CD4-positive, alpha-beta T cell treated with Interleukin-17A for 4 hours (primary cell): ENCODE measurements at places on chromosomes 5 and 9.

- no peak for DNase-seq
Measured at GRCh38 chr5:107615299-107615817, 55.4 kb downstream of the EFNA5 start.

DNA sequence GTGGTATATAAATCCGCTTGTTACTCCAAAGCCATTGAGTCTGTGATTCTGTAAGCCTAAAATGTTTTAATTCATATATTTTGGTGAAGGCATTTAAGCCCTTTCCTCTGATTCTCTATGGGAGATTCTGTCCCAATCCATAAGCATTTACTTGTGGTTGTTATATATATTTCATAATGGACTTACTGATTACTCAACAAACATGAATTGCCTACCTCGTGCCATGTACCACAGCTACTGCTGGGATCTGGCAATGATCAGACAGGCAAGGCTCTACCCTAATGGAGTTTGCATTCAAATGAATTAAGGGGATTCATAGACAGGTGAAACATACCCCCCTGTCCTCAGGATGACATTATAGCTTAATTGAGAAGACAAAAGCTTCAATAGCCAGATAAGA, 54.5 kb downstream of the C9orf152 start:
- DNase-seq, result no peak

- DNase-seq, result no peak
Measured at GRCh38 chr9:24899463-24899862, 353.8 kb upstream of the IZUMO3 start.

DNA sequence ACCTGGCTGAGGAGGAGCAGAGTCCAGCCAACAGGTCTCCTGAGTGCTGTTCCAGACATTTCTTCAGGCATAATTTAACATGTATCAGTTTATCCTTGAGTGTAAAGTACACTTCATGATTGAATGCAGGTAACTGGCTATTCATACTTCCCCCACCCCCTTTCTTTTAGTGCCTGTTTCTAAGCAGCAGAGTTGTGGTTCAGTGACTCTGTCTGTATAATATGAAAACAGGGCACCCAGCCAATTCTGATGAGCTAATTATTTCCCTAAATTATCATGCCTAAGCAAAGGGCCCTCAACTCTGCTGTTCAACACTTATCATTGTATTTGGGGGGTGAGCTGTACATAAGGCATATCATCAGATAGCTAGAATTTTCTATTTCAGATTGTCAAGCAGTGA, 51.9 kb upstream of the ZSWIM6 start:
- peak; percentile 26 for DNase-seq

DNA sequence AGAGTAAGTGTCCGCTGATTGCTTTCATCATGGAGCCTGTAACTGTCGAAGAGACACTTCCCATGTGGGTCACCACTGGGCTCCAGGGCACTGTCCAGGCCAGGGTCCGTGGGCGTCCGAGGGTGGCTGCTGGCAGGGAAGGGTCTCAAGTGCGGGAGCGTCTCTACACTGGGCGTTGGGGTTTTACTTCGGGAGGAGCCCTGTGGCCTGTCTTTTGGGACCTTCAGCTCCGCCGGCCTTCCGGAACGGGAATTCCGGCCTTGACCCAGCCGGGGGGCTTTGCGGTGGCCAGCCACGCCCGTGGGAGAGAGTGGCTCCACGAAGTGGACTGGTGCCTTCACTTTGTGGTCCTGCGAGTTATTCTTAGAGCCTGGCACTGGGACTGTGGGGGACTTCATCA, 86.2 kb downstream of the CAMSAP1 start:
- DNase-seq, result no peak

DNA sequence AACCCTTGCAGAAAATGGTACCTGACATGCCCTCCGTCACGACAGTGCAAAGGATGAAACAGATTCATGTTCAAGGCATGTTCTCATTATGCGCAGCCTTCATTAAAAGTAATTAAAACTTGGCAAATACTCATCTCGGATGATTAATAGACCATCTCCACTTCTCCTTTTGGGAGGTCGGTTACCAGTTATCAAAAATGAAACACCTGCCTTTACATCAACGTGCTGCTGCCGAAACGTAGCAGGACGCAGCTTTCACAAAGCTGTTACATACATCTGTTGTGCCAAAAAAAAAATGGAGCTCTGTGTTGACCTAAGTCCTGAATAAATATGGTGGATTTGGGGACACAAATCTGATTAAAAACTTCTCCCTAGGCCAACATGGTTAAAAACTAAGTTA, 75.7 kb downstream of the PTCH1 start:
- no peak for DNase-seq

- DNase-seq, result no peak
Measured at GRCh38 chr5:1032551-1033027, 24.0 kb downstream of the NKD2 start.

- DNase-seq, result no peak
Measured at GRCh38 chr9:21316860-21317259, 11.7 kb upstream of the IFNA5 start.

DNA sequence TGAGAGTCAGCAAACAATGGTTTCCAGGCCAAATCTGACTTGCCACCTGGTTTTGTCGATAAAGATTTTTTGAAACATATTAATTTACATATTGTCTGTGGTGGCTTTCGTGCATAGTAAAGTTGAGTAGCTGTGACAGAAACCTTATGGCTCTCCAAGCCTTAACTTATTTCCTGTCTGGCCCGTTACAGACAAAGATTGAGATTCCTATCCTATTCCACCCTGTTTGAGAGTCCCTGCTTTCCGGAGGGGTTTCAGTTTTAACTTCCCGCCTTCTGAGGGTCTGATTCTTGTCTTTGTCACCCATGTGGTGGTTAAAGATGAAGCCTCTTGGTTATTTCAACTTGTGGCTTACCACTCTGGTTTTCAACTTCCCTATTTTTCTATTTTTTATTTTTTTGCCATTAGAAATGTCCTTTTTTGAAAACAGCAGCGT, 11.4 kb downstream of the OTULIN start:
- DNase-seq, result no peak

DNA sequence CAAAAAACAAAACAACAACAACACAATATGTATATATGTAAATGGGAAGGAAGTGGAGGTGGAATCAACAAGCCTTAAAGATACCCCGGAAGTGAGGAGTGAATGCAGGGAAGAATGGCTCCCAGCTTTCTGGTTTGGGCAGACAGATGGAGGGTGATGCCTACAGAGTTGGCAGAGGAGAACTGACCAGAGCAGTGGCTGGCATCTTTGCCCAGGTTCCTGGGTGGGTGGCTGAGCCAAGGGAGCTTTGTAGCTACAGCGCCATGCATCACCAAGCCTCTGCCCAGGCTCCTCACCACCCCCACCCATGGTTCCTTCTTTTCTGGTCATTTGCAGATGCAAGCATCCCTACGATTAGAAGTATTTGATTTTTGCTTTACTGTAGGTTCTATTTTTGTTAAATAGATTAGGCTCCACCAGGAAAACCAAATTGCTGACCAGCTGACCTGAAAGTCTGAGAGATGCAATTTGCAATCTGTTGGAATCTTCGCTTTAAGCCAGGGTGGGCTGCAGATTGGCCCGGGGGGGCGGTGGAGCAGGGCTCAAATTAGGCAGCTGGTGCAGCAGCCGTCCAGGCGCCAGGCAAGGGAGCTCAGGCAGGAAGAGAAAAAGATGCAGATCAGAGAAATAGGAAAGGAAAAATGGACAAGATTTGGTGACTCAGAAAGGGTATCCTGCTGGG, 163.3 kb upstream of the TBC1D2 start:
- DNase-seq, result no peak

DNA sequence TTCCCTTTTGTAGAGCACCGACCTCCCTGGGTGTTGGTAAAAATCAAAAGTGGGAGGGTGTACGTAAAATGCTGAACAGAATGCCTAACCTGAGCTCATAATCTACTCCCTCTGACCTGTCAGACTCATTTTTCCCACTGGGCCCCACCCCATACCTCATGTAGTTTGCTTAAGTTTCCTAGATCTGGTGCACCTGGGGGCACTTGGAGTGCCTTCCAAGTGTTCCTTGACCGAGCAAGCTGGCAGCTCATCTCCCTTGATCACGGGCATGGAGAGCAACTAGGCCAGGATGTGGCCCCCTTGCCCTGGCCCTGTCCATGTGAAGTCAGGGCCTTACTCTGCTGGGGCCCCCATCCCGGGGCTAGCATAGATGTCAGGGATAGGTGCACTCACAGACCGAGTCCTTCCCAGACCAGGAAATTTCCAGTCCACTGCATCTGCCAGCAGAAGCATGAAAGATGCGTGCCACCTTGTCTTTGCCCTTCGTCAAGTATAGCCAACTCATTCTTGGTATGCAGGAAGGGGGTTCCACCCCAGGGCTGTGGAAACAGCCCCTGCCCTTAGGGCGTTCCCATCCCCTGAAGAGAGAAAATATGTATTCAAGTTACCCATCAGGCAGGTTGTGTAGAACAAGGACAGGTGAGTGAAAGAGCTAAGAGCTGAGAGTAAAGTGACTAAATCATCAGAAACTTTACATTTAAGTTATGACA, 41.9 kb downstream of the SLC22A5 start:
- DNase-seq, result peak; percentile 57

DNA sequence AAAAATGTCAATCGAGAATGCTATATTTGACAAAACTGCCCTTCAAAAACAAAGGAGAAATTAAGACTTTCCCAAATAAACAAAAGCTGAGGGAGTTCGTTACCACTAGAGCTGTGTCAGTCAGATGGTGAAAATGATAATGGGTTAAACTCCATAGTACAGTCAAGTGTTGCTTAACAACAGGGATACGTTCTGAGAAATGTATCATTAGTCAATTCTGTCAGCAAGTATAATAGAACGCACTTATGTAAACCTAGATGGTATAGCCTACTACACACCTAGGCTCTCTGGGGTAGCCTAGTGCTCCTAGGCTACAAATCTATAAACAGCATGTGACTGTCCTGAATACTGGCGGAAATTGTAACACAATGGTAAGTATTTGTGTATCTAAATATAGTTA, 138.7 kb downstream of the DRD1 start:
- DNase-seq, result no peak

GRCh38 chr5:33867241-33867640, 24.5 kb downstream of the ADAMTS12 start:
- DNase-seq, result no peak

- no peak for DNase-seq
Measured at GRCh38 chr5:168304349-168304748, 12.9 kb downstream of the WWC1 start.

DNA sequence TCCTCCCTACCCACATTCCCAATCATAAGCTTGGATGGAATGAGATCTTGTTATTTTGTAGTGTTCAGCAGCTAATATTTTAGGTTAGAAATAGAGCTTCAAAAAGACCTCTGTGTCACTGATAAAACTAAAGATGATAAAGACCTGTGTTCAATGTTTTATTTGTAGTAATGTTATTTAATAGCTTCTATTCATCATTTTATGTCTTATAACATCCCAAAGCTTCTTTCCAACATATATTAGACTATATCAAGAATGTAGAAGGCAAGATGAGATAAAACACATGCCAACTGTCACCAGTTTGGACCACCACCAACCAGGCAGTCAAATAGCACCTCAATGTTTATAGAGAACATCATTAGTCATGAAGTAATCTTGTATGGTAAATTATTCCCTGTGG, 409.5 kb upstream of the ITGA1 start:
- DNase-seq, result no peak

GRCh38 chr5:5347442-5347841, 75.0 kb upstream of the ICE1 start:
- DNase-seq, result no peak

DNA sequence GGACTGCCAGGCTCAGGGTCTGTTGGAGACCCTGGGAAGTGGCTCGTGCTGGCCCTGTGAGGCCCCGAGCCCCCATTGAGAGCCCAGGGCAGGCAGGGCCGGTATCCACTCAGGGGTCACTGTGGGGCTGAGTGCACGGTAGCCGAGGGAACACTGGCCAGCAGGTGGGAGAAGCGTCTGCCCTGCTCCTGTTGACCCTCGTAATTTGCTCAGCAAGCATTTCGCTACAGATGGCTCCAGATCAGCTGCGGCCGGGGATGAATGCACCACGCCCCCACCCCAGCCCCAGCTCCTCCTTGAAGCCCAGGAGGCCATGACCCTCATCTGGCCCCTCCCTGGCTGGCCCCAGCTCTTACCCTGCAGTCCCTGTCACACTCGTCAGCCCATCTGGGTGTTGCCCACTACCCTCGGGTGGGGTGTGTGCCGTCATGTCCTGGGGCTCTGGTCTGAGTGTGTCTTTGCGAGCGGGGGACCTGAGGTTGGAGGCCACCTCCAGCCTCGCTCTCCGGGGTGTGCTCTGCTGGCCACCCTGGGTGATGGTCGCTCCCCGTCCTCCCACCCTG, 6.1 kb upstream of the NRARP start:
- DNase-seq, result no peak
